ENCODE measurements at places on chromosomes 1 and 21.

- DNase-seq, result no peak
These were observed 3.2 kb upstream of the FGR start for GRCh38 chr1:27638047-27638734.

DNA sequence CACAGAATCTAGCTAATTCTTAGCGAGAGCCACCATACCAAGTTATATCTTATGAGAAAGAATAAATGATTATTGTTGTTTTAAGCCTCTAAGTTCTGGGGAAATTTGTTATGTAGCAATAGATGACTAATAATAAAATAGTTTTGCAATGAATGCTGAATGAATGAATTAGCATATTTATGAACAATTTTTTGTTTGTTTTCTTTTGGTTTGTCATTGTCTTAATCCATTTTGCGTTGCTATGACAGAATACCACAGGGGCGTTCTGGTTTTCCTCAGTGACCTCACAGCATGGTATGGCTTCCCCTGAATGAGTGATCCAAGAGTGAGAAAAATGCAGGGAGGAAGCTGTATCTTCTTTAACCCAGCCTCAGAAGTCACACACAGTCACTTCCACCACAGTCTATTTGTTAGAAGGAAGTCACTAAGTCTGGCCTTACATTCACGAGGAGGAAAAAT, 53.8 kb upstream of the HPDL start:
- DNase-seq, result no peak

DNA sequence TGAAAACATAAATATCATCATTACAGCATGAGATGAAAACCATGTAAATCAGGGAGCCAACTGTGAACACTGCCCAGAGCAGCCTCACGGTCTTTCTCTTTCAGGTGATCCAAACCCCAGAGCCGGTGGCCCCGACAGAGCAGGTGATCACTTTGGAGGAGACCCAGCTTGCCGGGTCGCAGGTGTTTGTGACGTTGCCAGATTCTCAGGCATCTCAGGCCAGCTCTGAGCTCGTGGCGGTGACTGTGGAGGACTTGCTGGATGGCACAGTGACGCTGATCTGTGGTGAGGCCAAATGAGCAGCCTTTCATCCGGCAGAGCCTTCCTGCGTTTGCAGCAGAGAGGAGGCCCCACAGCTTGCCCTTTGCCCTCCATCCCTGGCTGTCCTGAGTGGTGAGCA, 37.2 kb upstream of the EPHA8 start:
- DNase-seq, result no peak

GRCh38 chr1:46812065-46812963, 13.5 kb downstream of the CYP4B1 start:
- no peak for DNase-seq

DNA sequence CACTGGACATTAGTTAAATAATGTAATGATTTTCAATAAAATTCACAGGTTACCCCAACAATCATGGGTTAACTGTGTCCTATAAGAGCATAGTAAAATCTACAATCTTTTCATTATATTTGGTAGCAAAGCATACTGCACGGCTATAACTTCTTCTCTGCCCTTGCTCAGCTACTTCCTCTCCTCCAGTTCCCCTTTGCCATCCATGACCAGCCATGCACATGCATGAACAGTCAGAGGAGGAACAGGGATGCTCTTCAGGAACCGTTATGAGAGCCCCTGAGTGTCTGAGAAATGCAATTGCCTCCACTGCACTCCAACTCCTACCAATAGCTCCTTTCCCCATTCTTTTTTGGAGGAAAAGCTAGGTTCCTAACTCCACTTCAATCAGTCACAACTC, 646.7 kb downstream of the LTN1 start:
- DNase-seq, result no peak

- DNase-seq, result no peak
These were observed 3.4 kb downstream of the AP4B1 start for GRCh38 chr1:113901191-113901590.

GRCh38 chr1:229941160-229941559, 125.9 kb upstream of the GALNT2 start:
- DNase-seq, result no peak

DNA sequence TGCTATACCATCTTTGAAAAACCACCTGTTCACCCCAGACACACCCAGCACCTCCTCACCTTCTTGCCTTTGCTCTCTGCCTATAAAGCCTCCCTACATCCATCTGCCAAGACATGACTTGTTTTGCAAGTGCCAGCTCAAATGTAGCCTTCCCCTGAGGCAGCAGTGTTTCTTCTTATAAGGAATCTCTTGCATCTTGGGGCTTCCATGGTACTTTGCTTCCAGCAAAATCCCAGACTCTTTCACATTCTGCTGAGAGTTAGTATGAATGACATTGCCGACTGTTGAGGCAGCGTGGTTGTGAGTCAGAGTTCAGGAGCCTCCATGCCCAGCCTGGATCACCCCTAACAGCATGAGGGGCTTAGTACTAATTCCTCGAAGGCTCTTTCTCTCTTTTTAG, 217.4 kb upstream of the RUNX1 start:
- no peak for DNase-seq

- DNase-seq, result no peak
These were observed 1.7 kb downstream of the TNFSF4 start for GRCh38 chr1:173205146-173206051.

DNA sequence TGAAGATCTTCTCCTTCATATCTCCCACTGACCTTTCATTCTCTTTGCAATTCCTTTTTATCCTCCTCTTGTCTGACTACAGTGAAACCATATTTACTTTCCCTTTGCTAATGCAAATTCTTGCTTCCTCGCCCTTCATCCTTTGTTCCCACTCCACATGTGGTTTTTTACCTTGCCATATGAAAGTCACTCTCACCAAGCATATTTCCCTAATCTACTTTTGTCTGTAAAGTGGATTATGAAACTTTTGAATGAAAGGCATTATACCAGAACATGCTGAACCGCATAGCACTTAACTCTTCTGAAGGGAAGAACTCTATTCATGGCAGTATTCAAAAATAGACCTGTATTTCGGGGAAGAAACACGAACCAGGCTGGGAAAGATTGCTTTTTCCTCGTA, 8.0 kb upstream of the TMPRSS15 start:
- no peak for DNase-seq

DNA sequence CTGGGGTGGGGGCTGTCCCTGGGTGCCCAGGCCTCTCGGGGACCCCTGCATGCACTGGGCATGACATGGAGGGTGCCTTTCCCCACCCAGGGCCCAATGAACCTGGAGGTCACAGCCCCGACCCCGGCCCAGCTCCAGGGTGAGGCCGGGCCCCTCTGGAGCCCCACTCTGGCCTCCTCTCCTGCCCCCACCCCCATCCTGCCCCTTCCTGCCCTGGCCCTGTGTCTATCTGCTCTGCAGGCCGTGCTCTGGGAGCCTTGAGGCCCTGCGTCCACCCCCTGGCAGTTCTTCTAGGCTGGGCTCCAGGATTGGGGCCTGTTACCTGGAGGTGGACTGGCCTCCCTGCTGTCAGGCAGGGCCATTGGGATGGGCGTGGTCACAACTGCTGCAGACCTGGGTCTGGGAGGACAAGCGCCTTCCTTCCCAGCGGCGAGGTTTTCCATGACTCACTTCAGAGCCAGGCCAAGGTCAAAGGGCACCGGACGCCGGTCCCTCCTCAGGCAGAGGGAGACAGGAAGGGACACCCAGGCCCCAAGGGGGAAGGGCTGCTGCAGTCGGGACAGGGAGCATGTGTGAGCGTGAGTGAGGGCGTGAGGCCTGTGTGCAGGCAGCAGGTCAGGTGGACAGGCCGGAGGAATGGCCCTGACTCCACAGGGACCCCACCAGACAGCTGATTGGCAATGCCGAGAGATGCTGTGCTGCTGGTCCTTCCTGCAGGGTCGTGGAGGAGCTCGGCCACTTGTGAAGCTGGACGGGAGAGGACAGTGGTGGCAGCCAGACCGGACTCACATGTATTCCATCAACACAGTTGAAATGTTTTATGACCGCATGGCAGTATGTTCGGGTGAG, 31.1 kb upstream of the POFUT2 start:
- DNase-seq, result no peak

DNA sequence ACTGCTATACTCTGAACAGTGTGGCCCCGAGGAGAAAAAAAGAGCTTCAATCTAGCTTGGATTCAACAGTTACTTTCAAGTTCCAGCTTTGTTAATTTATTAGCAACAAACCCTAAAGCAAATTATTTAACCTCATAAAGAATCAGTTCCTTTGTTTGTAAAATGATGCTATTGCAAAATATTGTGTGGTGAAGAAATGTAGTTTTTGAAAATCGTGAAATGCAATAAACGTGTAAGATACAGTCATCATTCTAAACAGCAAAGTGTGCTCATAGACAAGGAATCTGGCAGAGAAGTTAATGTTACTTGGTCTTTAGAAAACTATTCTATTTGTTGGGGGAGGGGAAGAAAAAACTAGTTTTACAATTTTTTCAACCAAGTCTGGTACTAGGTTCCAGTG, 297.6 kb upstream of the ADGRL4 start:
- no peak for DNase-seq

- no peak for DNase-seq
These were observed 44.1 kb downstream of the WDR4 start for GRCh38 chr21:42835211-42835610.

GRCh38 chr1:228068359-228068758, 14.1 kb upstream of the ARF1 start:
- no peak for DNase-seq

GRCh38 chr21:15688809-15689208, 41.0 kb upstream of the USP25 start:
- no peak for DNase-seq

DNA sequence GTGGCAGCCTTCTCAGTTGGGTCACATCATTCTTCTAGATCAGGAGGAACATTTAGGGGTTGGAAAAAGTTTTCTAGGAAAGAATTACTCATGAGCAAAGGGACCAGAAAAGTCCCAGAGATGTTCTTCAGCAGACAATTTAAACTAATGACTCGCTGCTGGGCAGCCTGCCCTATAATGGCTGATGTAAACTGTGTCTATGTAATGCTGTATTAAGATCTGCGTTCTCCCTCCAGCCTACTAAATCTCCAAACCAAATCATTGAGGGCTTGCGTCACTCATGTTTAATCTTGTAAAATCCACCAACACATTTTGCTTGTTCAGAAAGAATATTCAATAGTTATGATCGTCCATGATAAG, 92.1 kb downstream of the LRRC8C start:
- DNase-seq, result no peak

DNA sequence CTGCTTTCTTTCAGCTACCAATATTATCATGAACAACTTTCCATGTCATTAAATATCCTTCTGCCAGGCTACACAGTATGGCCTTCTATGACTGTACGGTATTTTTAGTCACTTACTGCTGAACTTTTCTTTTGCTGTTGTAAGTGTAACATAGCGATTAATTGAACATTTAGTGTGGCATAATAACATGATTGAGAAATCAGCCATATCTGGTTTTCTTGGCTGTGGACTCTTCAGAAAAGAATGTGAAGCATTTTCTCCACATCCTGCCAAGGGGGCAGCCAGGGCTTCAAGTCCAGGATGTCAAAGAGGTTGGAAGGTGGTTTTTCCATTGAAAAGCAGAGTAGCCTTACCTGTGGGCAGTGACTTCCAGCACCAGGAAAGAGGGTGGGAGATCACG, 8.8 kb upstream of the AHCYL1 start:
- DNase-seq, result no peak

DNA sequence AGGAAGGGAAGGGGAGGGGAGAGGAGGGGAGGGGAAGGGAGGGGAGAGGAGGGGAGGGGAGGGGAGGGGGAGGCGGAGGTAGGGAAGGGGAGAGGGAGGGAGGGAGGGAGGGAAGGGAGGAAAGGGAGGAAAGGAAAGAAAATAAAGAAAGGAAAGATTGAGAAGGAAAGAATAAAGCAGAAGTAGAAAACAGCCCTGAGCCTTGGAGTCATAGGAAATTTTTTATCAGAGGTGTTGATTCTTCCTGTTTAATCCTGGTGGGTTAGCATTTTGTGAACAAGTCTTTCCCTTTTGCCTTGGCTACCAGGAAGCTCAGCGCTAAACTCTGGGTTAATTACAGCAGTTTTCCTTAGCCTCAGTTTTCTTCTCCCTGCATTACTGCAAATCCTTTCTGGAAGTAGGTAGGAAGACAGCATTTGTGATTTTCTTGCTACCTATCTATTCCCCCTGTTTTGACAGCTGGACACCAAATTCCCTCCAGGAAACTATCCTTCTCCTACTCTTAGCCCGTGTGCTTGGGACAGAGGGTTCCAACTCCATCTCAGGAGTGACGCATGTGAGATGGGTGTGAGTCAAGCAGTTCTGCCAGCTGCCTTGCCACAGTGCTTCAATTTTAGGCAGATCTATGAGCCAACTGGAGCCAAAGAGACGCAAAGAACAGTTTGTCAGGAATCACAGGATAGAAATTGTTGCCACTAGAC, 26.9 kb downstream of the TOMM20 start:
- DNase-seq, result no peak

DNA sequence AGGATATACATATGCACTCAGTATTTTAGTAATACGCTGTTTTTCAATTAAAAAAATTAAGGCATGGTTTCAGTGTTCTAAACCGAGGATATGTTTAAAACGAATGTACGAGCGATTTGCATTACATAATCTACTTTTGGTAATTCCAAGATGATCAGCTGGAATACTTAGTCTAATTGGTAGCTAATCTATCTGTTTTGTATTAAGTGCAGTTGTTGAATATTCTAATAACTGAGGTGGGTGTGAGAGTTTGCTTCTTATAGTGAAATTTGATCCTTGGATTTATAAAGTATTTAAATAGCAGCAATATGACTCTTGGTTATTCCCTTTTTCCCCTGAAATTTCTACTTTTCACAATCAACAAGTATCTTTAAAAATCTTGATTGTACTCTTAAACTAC, 1.3 kb downstream of the RNF2 start:
- no peak for DNase-seq

DNA sequence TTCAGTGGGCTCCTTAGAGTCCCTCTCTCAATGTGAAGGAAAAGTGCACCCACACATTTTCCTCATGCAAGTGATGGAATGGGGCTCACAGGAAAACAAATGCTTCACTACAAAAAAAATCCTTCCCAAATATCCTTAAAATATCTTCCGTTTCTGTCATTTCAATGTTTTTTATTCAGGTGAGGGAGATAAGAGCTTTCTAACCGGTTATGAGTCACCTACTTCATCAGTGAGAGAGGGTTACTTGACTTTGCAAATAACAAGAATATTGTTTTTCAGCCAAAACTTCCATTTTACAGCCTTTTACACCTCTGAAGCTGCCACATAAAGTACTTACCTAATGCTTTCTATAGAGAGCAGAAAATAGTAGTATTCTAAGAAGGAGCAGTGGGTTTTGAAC, 98.3 kb upstream of the CD55 start:
- DNase-seq, result no peak
